Large intestine (tissue), 12 donors: ENCODE measurements at places on chromosomes 6 and 20.

- DNase-seq = no peak
- no peak overlapping the region for H3K27ac ChIP-seq
- H3K4me3 ChIP-seq = no peak overlapping the region
- H3K27me3 ChIP-seq = no peaks in the 10 kb centered on the region
- H3K36me3 ChIP-seq = no peaks in the 10 kb centered on the region
Observed at GRCh38 chr6:61935242-61935846, 350.7 kb downstream of the KHDRBS2 start.

DNA sequence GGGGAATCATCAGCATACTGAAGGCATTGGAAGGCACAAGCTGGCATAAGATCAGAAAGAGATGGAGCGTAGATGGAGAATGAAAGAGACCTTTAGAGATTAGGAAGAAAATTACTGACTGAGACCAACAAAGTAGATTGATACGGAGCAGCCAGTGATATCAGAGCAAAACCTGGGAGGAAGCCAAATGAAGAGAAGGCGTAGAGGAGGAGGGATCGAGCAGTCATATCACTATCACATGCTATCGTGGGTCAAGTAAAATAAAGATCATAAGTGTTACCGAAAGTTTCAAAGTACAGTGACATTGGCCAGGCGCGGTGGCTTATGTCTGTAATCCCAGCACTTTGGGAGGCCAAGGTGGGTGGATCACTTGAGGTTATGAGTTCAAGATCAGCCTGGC, 53.6 kb upstream of the FANCE start:
- no peak for DNase-seq
- no peak overlapping the region for H3K4me3 ChIP-seq
- peaks cover 2% of the 10 kb centered on the region for H3K36me3 ChIP-seq
- peaks cover 42% of the 10 kb centered on the region for H3K4me1 ChIP-seq
- H3K27ac ChIP-seq = peak overlapping the region; percentile 83
- no peaks in the 10 kb centered on the region for H3K27me3 ChIP-seq

- peak; percentile 96 for DNase-seq
- no peaks in the 10 kb centered on the region for H3K27me3 ChIP-seq
- H3K27ac ChIP-seq = peak overlapping the region; percentile 96
- H3K4me1 ChIP-seq = peaks cover 35% of the 10 kb centered on the region
- peaks cover 16% of the 10 kb centered on the region for H3K36me3 ChIP-seq
Observed at GRCh38 chr6:31737991-31738979, 1.5 kb upstream of the MSH5 start.

DNA sequence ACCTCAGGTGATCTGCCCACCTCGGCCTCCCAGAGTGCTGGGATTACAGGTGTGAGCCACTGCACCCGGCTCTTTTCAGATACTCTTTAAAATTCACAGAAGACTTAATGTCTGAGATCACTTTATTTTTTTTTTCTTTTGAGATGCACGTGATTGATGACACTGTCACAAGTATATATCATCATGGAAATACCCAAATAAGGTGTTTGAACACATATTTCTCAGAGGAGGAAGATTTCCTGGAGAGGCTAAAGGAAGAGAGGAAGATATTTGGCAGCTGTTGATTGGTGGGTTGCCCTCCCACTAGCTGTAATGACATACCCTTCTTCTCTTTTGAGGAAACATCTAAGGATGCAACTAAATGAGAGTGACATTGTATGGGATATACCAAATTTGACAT, 225.9 kb upstream of the CITED2 start:
- no peak for DNase-seq
- no peaks in the 10 kb centered on the region for H3K36me3 ChIP-seq
- H3K27ac ChIP-seq = no peak overlapping the region
- H3K4me1 ChIP-seq = peaks cover 31% of the 10 kb centered on the region

GRCh38 chr6:73937805-73938204, 241.8 kb downstream of the CD109 start:
- no peaks in the 10 kb centered on the region for H3K27me3 ChIP-seq
- H3K36me3 ChIP-seq = no peaks in the 10 kb centered on the region
- H3K4me3 ChIP-seq = no peak overlapping the region
- no peak overlapping the region for H3K27ac ChIP-seq
- H3K4me1 ChIP-seq = no peaks in the 10 kb centered on the region
- no peak for DNase-seq

GRCh38 chr6:148878683-148879082, 131.9 kb downstream of the UST start:
- no peak overlapping the region for H3K4me3 ChIP-seq
- H3K27me3 ChIP-seq = no peaks in the 10 kb centered on the region
- DNase-seq = no peak
- H3K4me1 ChIP-seq = no peaks in the 10 kb centered on the region

- H3K27me3 ChIP-seq = no peaks in the 10 kb centered on the region
- no peak overlapping the region for H3K27ac ChIP-seq
- DNase-seq = peak; percentile 3
- no peak overlapping the region for H3K4me3 ChIP-seq
Observed at GRCh38 chr6:36686668-36687513, 8.4 kb downstream of the CDKN1A start.

- H3K4me3 ChIP-seq = no peak overlapping the region
- H3K4me1 ChIP-seq = peaks cover 12% of the 10 kb centered on the region
- no peaks in the 10 kb centered on the region for H3K36me3 ChIP-seq
- no peaks in the 10 kb centered on the region for H3K27me3 ChIP-seq
- no peak for DNase-seq
Observed at GRCh38 chr6:73586416-73586974, 65.7 kb upstream of the EEF1A1 start.
